ENCODE measurements at places on chromosomes 12 and 14. TPM values are rescaled to one million over a fixed set of nuclear protein-coding genes. Genes with fewer than 3 reads are reported as not detected.

- peak; percentile 56 for DNase-seq
Measured at GRCh38 chr14:104358528-104359300, 220.3 kb downstream of the KIF26A start.

DNA sequence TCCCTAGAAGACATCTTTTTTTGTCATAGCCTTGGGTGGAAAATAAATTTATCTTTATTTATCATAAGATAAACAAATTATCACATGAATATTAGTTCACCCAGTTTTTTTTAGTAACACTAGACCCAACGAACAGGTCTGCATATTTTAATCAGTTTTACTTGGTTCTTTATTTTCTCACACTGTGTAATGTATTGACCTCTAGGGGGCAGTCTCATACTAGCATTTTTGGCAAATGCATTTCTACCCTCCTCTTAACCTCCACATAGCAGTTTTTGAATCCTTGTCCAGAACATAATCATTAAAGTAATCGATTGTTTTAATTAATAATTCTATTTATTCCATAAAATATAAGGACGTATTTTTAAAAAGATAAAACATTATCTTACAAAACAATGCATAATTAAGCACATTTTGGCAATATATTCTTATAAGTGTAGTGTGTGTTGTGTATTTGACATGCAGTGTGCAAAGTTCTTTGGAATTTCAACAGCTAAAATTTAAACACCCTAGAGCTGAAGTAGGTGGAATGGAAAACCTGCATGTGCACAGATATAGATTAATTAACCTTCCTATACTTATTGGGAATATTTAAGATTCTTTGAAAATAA is 31.6 kb upstream of the PTPRQ start:
- no peak for DNase-seq

The NPFF gene
- total RNA-seq = not detected

DNA sequence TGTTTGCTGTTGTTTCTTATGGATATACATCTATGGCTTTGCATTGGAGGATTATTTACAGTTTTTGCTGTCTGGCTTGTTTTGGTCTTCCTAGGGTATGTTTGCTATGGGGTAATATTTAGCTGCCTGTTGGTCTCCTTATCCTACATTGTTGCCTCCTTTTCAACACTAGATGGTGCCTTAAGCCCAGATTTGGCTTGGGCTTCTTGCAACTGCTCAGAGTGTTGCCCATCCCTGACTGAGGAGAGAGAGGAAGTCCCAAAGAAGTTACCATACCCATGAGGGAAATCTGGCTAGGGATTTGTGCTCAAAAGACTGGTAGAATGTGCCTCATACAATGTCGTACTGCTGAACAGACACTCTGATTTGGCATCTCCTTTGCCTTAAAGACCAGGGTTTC is 94.6 kb upstream of the MUCL1 start:
- DNase-seq = no peak

DNA sequence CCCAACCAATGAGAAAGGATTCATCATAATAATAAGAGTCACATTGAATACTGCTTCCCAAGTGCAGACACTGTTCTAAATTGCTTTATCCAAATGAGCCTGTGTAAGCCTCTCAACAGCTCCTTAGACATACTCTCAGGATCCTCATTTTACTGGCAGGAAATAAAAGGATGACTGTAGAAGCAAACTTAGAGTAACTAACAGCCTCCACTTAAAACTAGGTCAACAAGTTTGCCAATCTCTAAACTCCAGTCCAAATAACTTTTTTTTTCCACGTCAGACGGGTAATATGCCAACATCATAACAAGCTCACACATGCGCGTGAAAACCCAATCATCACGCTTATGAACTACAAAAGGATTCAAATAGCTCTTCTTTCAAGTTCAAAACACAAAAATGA is 15.3 kb upstream of the DPF3 start:
- DNase-seq = no peak

The PGF gene
- total RNA-seq = 15.6 TPM

GRCh38 chr12:10867381-10867780 is 16.7 kb downstream of the PRH1 start:
- DNase-seq = no peak

The SYCP3 gene
- not detected for total RNA-seq

GRCh38 chr12:104738331-104738730 is 219.8 kb downstream of the SLC41A2 start:
- DNase-seq = no peak

- no peak for DNase-seq
Measured at GRCh38 chr14:58428118-58428683, 682 bp downstream of the KIAA0586 start.

The CCDC60 gene
- total RNA-seq = 1.1 TPM

DNA sequence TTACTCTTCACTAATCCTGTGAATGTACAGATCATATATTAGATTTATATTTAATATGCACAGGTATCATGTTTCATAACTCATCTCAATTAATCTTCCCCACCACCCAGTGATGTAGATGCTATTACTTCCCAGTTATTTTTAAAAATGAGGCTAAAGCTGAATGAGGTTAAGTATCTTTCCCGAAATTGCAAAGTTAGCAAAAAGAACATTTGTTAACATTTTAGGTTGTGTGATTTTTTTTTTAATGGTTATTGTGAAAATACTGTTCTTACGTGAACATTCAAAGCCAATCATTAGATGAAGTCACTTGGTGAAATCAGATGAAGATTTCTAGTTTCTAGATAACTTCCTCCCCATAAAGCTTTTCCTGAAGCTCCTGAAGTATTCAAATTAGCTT is 186.9 kb upstream of the PLEKHA5 start:
- DNase-seq = no peak
